ENCODE measurements at places on chromosomes 7 and 10.

GRCh38 chr10:62462461-62462860 is 88.3 kb downstream of the ZNF365 start:
- no peak for DNase-seq

DNA sequence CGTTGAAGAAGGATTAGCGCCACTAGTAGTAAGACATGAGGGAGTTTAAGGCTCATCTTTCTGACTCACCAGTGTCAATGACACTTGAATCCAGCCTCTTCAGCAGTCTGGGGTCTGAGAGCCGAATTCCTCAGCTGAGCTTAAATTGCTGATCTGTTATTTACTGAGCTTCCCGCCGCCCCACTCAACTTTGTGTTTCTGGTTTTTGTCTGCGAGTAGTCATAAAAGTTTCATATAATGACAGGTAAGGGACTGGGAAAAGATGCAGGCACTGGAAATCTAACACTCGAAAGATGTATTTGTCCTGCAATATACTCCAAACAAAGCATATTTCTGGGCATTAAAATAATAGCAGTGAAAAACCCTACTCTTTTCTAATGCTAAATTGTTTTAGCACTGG is 51.2 kb upstream of the RELN start:
- no peak for DNase-seq

- DNase-seq: no peak
Measured at GRCh38 chr10:29163746-29164145, 125.1 kb upstream of the LYZL1 start.

- DNase-seq: no peak
Measured at GRCh38 chr7:154672659-154673415, 330.1 kb downstream of the PAXIP1 start.

DNA sequence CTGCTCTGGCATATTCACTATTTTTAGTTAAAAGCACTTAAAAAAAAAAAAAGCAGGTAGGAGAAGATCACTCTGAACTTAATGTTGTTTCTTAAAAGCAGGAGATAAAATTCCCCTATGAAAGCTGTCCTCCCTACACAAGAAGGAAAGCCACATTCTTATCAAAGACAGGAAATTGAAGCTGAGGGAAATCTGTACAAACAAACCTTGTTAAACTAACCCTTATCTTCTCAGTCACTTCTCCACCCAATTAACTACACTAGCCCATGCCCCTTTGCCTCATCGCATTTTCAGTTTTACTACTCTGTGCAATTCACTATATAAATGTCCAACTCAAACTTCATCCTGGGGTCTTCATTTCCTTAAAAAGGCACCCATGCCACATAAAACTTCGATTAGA is 2.7 kb upstream of the CDCA7L start:
- DNase-seq: no peak
